ENCODE measurements at places on chromosomes 1 and 21. TPM values are rescaled to one million over a fixed set of nuclear protein-coding genes. Genes with fewer than 3 reads are reported as not detected.

DNA sequence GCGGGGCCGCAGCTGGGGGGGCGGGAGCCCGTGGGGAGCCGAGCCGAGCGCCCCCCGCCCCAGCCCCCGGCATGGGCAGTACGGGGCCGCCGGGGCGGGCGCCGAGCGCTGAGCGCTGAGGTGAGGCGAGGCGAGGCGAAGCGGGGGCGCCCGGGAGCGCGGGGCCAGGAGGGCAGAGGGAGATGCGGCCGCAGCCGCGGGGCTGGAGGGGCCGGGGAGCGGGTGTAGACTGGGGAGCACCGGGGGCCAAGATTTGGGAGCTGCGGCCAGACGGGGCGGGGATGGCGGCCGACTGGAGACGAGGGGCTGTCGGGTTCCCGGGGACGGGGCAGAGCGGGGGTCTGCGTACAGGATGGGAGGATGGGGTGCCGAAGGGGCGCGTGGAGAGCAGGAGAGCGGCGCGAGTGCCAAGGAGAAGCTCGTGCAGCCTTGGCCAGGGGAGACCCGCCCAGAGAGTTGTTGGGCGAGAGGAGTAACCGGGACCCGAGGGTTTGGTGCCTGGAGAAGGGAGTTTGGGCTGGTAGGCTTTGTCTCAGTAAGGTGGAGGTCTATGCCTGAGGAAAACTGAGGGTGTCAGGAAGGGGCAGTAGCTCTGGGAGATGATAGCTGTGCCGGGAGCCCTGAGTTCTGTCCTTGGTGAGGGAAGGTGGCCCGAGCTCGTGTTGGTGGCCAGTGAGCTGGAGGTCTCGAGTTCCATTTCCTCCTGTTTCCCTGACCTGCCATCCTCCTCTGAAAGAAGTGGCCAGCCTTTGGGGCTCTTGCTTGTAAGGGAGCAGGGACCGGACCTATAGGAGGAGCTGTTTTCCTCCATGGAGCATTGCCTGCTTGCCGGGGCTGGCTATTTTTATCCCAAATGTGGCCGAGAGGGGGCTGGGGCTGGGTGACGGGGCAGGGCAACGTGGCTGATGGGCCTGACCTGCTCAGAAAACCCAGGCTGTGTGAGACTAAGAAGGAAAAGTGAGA lies 539 bp downstream of the ATP8B2 start:
- peak; percentile 92 for DNase-seq

GRCh38 chr1:36641776-36642175 lies 159.1 kb upstream of the CSF3R start:
- DNase-seq: no peak

GRCh38 chr1:15578921-15579682 lies 5.7 kb downstream of the AGMAT start:
- no peak for DNase-seq

DNA sequence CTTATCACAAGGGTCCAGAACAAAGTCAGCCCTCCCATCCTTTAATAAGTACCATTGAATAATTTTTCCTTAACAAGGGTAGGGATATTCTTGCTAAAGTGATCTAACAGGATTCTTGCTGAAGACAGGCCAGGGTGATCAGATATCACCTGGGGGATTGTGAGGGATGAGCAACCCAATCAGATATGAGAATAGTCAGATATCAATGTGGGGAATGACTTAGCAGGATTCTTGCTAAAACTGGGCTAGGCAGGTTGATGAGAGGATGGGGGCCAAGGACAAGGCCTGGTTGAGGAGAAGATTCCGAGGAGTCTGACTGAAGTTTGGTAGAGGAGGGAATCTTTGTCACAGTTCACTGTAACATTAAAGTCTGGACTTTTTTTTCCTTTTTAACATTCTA lies 23.9 kb upstream of the NLRP3 start:
- DNase-seq: no peak

DNA sequence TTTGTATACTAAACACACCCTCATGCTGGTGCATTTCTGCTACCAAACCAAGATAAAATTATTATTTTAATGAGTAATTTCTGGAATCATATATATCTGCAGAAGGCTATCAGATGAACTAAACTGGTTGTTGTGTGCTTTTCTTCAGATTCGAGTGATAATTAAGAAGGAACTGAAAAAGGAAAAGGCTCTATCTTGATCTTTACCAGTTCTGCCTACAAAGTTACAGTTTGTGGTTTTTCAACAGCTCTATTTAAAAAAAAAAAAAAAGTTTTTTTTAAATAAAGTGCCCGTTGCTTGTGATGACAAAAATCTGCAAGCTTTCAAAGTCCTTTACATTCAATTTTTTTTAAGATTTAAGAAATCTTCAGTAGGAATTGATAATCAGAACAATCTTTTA lies 13.6 kb downstream of the DENND1B start:
- DNase-seq: no peak

DNA sequence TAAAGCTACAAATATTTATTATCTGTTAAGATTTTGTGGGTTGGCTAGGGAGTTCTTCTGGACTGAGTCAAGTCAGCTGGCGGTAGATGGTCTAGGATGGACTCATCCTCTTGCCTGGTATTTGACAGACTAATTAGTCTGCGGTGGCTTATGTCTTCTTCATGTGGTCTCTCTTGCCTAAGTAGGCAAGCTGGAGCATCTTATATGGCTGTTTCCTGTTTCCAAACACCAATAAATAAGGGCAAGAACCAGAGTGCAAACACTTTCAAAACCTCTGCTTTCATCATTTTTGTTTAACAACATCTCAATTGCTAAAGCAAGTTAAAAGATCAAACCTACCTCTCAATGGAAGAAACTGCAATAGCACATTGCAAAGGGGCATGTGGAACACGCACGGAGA lies 484.8 kb downstream of the PTPRC start:
- no peak for DNase-seq

GRCh38 chr21:26136671-26137070 lies 33.9 kb downstream of the APP start:
- DNase-seq: no peak

- DNase-seq: no peak
Observed at GRCh38 chr1:184745110-184745509, 9.5 kb downstream of the EDEM3 start.

- DNase-seq: no peak
Observed at GRCh38 chr1:158021721-158022120, 28.3 kb downstream of the KIRREL1 start.

DNA sequence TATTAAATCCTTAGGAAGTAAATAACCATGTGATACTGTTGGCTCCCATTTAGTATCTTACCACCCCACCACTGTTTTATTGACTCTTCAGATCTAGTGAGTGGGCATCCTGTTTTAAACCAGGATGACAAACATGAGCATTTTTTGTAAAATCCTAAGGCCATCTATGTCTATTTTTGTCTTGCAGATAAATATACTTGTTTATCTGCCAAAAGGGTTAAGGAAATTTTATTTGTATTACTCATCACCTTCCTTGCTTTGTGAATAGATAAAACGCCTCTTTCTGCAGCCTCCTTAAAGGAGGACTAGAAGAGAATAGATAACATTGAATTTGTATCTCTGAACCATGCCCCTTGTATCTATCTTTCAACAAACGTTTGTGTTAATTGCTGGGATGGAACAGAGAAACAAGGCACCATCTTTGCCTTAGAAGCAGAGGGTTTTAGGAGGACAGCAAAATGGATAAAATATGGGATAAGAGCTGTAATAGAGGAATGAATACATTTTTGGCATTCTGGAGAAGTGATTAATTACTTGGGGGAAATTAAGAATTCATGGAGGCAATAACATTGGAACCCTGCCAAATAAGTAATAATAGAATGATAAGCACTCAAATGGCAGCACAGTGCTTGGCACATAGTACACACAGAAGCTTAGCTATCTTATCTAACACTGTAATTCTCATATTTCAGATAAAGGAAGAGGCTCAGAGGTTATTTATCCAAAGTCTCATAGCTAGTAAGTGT lies 14.7 kb downstream of the YTHDF2 start:
- no peak for DNase-seq

Gene PTPRC
- total RNA-seq: 4.7 TPM

Gene AURKAIP1
- total RNA-seq: 74.8 TPM

Gene AIM2
- 0.31 TPM for total RNA-seq

Gene GPR25
- not detected for total RNA-seq

Gene CELA3B
- not detected for total RNA-seq

Gene PGBD2
- 5.4 TPM for total RNA-seq

Gene OR2L3
- total RNA-seq: not detected

Data from muscle of leg (tissue), 16 donors.